ENCODE measurements at places on chromosomes 7 and 10.

GRCh38 chr7:116617878-116618277 is 54.1 kb upstream of the MET start:
- DNase-seq, result no peak

- DNase-seq, result no peak
Measured at GRCh38 chr10:16828701-16829175, 11.5 kb upstream of the RSU1 start.

GRCh38 chr7:139252451-139252850 is 21.4 kb downstream of the UBN2 start:
- DNase-seq, result no peak

DNA sequence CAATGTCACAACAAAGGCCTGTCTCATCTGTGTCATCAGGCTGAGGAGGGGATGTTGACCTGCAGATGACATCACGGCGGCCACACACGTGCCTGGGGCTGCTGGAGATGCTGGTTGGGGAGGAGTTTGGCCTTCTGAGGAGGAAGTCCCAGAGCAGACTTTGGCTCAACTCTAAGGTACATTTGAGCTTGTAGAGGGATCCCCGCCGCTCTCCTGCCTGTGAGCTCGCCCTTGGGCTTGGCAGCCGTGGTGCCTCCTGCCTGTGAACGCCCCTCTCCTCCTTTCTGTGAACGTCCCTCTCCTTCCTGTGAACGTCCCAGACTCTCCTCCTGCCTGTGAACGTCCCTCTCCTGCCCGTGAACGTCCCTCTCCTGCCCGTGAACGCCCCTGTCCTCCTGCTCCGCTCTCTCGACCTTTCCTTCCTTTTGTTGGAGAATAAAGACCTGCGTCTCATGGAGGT is 176.4 kb downstream of the DNAJB6 start:
- DNase-seq, result no peak

- peak; percentile 46 for DNase-seq
Measured at GRCh38 chr10:70558871-70559810, 43.4 kb downstream of the PRF1 start.

DNA sequence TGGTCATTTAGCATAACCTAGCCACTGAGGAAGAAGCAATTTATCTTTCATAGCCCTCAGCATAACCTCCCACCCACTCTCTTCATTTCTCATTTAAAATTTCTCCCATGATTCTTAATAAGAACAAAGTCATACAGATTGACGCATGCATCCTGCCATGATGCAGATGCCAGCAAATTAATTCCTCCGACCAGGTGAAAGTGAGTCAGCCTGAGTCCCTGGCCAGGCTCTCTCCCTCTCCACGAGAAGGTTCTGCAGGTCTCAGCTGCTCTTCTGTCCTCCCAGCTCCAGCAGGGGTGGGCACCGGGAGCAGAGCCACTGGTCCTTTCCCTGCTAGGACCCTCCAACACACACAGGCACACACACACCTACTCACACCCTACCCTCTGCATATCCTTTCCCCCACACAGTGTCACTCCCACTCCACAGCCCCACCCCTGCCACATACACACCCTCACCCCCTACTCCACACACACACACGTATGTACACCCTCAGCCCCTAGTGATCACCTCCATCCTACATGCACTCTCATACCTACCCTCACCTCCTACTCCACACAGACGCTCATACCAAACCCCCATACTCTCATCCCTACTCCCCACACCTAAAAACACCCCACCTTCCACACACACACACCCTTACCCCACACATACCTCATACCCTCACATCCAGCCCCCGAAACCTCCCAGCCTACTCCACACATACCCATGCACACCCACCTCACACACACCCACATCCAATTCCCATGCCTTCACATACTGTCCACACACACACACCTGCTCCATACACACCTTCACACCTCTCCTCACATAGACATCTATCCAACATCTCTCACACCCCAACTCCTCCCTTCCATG is 78.0 kb downstream of the FAM13C start:
- DNase-seq, result no peak

All from RWPE2 (cell line).